ENCODE measurements at places on chromosomes 6 and 20.
A peak's percentile ranks its signal among the peaks of the same experiment; 100 is the strongest.

GRCh38 chr6:36343109-36343680 lies 6.5 kb upstream of the BNIP5 start:
- no peak for DNase-seq

- no peak for DNase-seq
These were observed 54.5 kb upstream of the TULP4 start for GRCh38 chr6:158257781-158258180.

- no peak for DNase-seq
These were observed 43.1 kb downstream of the POPDC3 start for GRCh38 chr6:105136431-105137350.

DNA sequence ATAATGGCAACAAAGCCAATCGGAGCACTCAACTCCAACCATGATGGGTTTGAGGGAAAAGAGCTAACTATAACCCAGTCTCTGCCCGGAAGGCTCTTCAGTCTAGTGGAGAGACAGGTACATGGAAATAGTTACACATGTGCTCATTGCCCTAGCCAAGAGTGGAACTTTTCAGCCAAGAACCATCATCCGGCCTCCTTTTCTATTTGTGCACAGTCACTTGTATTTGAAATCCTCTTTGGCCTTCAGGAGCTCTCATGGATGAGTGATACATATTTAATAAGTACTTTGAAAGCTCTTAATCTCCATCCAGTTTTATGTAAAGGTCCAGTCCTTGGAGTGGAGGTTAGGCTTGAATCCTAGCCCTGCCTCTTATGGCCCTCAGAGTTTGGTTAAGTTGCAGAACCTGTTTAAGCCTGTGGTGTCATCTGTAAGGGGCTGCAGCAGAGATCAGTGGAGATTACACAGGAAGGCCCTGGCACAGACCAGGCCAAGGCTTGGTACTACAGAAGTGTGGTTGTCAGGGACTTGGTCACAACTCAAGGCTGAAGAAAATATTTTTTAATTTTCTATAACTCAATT lies 72.3 kb upstream of the SMLR1 start:
- DNase-seq, result no peak

DNA sequence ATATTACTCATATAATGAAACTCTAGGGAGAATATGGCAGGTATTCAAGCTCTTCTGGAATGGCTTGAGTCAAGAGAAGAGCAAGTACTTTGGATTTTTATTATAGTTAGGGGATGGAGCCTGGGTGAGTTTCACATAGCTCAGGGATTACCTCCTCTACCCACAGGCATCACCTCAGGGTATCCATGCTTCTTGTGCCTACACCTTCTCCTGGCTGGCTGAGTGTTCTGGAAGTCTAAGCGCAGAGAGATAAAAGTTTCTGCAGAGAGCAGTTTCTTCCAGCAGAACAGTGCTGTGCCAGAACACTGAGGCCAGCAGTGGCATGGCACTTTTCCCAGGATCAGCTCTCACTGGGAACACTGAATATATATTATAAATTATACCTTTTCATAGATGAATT lies 199.7 kb upstream of the KCNQ5 start:
- DNase-seq, result no peak

GRCh38 chr6:7446619-7447325 lies 57.2 kb downstream of the RIOK1 start:
- DNase-seq, result no peak

DNA sequence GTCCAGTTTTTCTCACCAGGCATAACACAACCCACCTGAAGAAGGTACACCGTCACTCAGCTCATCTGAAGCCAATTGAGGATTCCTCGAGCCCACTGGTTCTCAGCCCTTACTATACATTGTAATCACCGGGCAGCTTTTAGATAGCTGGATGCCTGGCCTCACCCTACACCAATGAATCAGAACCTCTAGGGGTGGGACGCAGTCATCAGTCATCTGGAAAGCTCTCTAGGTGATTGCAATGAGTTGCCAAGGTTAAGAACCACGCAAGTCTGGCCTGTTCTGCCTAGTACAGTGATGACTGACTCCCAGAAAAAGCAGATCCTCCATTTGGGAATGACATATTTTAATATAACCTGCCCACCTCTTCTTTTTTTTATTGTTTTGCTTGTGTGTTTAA lies 41.1 kb downstream of the MC3R start:
- no peak for DNase-seq

DNA sequence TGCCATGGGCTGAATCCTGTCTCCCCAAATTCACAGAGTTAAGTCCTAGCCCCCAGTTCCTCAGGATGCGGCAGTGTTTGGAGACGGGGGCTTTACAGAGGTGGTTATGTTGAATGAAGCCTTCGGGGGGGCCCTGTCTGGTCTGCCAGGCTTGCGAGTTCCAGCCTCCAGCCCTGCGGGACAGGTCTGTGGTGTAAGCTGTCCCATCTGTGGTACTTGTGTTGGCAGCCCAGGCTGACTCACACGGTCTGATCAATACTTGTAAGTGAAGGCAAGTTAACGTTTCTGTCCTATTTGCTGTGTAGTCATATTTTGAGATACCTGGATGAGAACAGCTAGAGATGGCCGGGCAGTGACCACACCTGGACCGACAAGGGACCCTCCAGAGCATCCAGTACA lies 51.8 kb upstream of the GPR31 start:
- DNase-seq, result no peak

GRCh38 chr20:40468759-40469158 lies 220.3 kb downstream of the MAFB start:
- no peak for DNase-seq

DNA sequence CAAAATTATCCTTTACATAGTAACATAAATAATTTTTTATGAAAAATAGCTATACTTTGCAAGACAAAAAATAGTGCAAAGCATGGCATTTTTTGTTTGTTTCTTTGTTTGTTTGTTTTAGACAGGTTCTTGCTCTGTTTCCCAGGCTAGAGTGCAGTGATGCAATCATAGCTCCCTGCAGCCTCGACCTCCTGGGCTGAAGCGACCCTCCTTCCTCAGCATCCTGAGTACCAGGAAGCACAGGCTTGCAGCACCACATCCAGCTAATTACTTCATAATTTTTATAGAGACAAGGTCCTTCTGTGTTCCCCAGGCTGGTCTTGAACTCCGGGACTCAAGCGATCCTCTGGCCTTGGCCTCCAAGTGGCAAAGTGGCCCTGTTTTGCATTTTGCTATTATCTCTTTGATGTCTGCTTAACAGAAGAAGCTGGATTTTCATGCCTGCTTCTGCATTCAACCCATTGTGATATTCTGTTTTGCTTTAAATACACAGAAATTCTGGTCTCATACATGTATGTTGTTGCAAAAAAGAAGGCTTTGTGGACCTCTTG lies 49.4 kb upstream of the ZMYND8 start:
- DNase-seq, result no peak

DNA sequence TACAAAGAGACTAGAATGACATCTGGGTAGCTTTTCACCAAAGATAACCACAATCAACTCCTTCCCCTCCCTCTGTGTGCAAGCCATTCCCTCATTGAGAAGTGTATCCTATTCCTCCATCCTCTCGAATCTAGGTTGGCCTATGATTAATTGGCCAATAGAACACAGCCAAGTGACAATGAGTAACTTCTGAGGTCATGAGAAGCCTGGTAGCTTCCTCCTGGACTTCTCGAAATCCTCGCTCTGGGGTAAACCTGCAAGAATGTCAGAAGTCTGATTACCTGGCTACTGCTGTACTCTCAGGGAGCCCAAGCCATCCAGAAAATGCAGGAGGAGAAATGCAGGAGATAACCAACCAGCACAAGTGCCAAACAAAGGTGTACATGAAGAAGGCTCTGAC lies 13.1 kb downstream of the ARHGAP18 start:
- no peak for DNase-seq

GRCh38 chr6:125346926-125347563 lies 45.3 kb upstream of the HDDC2 start:
- DNase-seq, result no peak

DNA sequence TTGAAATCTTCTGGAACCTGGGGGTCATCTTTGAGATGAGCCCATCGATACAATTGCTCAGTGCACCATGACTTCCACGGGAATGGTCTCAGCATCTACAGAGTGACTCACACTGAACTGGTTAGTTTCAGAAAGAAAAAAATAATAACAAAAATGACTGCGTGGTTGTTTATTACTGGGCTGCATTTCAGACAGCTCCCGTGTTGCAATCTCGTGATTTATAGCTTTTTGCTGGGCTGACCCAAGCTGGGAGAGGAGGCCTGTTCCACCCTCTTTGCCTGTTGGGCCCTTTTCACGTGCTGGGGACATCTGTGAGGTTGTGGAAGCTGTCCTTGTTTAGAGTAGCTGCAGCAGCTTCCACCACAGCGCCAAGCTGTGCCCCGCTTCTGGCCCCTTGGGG lies 225.5 kb downstream of the BMP7 start:
- DNase-seq, result no peak

GRCh38 chr6:136866872-136867416 lies 44.6 kb downstream of the PEX7 start:
- no peak for DNase-seq

GRCh38 chr20:11076434-11077105 lies 402.8 kb upstream of the JAG1 start:
- peak; percentile 69 for DNase-seq

- no peak for DNase-seq
These were observed 199.0 kb downstream of the ARHGAP18 start for GRCh38 chr6:129510950-129511349.

GRCh38 chr20:50516180-50516934 lies 6.2 kb downstream of the PTPN1 start:
- DNase-seq, result no peak

- no peak for DNase-seq
These were observed 15.5 kb downstream of the COL9A3 start for GRCh38 chr20:62832212-62832922.

GRCh38 chr6:34047913-34048867 lies 97.7 kb downstream of the GRM4 start:
- no peak for DNase-seq

DNA sequence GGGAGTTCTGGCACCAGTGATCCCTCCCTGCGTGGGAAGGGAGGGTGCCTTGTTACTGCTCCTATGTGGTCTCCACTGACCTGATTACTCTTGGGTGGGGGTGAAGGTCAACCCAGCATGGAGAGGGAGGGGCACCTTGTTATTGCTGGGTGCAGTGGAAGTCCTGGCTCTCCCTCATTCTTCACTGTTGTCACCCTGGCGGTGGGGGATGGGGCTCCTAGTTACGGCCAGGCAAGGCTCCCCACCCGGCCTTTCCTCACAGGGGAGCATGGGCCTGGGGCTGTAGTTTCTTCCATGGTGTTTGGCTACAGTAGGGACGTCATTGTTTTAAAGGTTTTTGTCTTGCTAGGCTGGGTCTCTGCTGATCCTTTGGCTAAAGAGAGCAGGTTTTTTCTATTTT lies 40.8 kb downstream of the PACSIN1 start:
- DNase-seq, result no peak

DNA sequence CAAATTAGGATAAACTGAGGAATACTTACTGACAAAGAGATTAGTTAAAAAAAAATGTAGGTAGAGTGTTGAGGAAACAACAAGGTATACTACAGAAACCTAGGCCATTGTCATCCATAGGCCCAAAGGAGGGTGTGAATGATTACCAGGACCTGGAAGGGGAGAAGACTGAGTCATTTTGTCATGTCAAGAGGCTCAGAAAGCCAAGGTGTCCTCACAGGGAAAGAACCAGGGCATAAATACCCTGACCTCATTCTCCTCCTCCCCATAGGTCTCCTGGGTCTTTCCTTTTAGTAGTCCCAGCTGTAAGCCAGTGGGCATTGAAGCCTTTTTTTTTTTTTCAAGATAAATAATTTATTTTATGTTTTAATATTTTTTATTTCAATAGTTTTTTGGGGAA lies 582.1 kb upstream of the JAG1 start:
- no peak for DNase-seq

- DNase-seq, result no peak
These were observed 2.8 kb downstream of the KCNQ5 start for GRCh38 chr6:72624557-72625160.

GRCh38 chr6:16524380-16524707 lies 236.9 kb downstream of the ATXN1 start:
- DNase-seq, result no peak

DNA sequence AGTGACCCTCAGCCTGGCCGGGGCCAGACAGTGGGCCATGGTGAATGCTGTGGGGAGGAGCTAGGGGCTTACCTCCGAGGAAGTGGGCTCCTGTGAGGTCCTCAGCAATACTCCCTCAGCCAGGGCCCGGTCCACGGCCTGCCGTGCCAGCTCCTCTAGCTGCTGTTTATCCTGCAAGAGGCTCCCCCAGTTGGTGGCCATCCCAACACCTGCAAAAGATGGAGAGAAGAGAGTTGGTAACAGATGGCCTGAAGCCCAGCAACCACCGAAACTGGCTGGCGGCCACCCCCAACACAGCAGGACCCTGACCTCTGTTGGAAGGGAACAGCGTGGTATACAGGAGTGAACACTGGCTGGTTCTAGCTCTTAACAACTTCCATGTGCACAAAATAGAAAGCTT lies 4.0 kb downstream of the GSS start:
- peak; percentile 65 for DNase-seq

- DNase-seq, result no peak
These were observed 623.8 kb downstream of the PHF3 start for GRCh38 chr6:64259372-64259771.

DNA sequence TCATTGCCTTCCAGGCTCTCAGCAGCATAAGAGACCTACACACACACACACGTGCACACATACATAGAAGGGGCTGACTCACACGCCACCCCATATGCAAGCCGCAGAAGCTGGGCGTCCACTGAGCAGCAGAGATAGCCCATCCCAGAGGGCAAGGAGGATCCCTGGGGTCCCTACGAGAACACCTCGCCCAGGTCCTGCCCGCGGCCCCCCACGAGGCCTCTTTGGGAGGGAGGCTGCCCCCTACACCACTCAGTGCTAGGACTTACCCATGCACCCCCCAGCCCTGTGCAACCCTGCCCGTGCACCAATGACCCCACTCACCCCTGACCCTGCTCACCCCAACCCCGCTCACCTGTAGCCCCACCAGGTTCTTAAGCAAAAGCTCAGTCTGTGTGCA lies 20.6 kb upstream of the NTSR1 start:
- no peak for DNase-seq

DNA sequence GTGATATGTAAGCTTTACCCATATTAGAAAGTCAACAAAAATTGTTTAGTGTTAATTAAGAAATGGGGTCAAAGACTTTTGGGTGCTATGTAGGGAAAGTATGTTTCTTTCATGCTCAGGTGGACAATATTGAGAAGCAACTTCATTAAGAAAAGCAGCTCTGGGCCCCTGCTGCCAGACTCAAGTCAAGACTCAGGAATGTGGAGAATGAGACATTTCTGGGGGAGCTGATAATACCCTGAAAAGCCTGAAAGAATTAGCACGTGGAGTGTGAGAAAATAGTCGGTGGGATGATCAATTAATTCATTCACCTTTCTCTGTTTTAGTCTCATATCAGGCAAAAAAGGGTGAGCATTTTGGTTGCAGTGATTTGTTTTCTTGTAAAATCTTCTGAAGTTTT lies 175.1 kb upstream of the IMPG1 start:
- DNase-seq, result no peak

DNA sequence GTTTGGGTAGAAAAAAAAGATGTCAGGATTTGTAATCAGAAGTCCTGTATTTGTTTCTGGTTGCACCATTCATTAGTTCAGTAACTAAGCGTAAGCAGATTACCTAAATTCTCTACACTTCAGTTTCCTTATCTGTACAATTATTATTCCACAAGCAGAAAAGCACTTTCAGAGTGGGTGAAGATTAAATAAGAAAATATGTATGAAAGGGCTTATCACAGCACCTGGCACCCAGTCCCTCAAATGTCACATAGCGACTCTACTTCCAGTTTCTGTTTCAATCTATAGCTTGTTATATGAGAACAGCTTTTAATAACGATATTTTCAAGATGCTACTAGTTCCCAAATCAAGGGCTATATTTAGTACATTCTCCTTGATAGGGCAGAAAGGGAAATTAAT lies 31.4 kb downstream of the RGS17 start:
- DNase-seq, result no peak

Measured in NCI-H2081 treated with DMSO at 0.1 percent for 48 hours (cell line).